ENCODE measurements at places on chromosomes 7 and 10.
A peak's percentile ranks its signal among the peaks of the same experiment; 100 is the strongest.

DNA sequence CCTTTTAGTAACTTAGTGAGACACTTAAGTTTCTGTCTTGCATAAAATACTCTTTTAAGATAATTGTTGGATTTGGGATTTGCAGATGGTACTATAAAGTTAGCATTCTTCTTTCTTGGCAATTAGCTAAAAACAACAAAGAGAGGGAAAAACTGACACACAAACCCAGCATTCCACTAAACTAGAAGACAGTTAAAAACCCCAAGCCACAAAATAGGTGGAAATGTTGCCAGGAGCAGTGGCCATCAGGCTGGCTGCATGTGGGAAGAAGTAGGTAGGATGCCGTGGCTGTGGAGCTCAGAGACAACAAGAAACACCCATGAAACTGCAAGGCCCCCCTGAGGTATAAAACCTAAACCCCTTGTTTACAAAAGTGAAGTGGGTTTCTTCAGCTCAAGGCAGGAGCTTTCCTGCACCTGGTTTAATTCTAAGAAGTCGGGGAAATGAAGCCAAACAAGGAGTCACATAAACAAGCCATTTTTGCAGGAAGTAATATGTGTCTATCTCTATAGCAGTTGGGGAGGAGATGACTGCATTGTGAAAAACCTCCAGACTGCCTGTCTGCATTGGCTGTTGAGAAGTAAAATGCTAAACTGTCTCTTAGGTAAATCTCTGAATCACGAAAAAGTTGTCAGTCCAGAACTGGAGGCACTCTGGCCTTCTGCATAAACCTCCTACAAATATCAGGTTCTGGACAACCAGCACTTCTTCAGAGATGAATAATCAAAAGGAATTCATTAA lies 9.5 kb downstream of the RAB18 start:
- DNase-seq, result peak; percentile 65

- DNase-seq, result no peak
Observed at GRCh38 chr7:22443370-22444180, 56.4 kb downstream of the STEAP1B start.

DNA sequence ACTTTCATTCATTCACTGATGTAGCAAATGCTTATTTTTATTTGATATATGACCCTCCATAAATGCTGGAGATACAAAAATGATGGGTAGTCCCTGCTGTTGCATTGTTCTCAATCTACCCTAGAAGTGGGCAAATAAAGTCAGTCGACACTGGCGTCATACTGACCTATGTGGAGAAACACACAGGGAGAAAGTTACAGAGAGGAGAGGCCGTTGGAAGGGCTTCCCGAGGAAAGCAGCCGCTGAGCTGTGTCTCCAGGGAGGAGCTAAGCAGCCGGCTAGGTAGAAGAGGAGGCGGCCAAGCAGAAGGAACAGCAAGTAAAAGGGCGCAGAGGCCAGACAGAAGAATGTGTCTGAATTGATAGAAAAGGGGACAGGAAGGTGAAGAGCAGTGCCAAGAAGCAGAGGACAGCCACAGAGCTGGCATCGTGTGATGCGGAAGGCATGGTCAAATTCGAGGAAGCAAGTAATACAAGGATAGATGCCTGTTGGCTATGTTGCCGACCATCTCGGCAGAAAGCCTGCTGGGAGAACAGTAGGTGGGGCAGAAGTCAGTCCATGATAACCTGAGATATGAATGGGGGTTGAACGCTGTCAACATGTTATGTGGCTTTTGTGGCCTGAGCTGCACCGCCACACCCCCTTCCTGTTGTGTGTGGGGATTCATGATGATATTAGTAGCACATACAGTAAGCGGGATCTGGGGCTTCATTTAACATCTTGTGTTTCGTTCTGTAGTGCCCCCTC lies 25.9 kb downstream of the ST8SIA6 start:
- no peak for DNase-seq

DNA sequence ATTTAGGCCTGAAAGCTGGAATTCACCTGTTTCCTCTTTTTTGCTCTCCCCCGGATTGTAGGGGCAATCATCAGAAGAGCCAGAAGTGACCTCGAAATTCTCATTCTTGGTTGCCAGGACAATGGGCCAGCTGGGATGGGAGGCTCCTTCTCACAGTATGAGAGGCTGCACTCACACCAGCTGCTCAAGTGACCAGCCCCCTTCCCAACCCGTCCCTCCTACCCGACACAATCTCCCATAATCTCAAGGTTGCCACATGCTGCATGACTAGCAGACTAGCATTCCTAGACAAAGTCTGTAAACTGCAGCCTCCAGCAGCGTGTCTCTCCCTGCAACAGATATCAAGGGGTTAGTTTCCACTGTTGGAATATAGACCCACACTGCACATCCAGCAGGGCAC lies 110.3 kb downstream of the C1GALT1 start:
- no peak for DNase-seq

DNA sequence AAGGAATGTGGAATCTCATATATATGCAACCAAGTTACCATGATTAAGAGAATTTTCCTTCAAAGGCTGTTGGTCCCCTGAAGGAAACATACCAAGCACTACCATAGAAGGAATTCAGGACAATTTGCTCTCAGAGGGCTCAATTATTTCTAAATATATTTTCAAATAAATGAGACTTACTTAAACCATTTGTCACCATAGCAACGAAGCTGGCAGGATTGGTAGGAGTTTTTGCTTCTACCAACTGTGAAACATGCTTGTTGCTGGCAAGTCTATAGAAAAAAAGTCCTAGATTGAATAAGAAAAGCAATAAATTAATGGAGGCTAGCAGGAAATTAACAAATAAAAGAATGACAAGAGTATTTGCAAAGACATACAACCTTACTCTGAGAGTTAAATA lies 156.9 kb upstream of the NPSR1 start:
- no peak for DNase-seq

DNA sequence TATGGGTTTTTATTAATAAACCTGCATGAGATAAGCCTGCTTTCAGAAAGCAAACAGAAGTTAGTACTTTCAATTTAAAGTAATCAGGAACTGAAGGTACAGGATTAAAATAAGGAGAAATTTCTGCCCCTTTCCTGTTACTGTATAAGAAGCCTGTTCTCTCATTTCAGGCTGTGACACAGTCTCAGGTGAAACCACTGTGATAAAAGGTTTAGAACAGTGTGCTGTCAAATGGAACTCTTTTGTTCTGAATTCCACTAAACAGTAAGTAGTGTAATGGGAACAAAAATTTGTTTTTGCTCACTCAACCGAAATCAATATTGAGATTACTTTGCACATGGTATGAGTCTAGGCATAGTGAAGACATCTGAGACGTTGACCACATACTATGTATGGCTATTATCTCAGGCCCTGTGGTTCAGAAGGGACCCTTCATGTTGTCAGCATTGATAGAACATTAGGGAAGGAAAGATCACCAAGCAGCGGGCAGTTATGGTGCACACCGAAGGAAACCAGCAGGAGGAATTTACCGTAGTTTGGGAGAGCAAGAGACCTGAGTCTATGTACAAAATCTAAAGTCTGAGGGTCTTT lies 14.9 kb downstream of the HEPACAM2 start:
- DNase-seq, result no peak

DNA sequence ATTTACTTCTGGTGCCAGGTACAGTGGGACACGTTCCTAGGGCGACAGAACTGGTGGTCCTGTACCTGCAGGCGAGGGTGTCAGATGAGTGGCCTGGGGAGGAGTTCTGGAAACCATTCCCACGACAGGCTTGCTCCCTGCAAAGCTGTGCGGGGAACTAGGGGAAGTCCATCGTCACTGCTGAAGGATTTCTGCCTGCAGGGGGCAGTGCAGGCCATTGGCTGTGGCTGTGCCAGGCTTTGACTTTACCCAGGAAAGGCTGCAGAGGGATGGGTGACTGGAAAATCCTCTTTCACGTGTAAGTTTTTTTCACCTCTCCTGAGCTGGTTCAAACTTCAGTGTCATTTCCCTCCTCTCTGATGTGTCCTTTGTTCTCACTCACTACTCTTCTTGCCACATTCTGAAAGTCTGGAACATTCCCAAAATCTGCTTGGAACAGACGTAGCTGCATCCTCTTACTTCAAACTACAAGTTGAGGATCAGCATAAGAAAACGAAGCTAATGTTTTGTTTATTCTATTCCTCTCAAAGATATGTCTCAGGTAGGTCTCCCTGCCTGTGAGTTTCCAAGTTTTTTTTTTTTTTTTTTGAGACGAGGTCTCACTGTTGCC lies 126.5 kb downstream of the SH2D4B start:
- DNase-seq, result peak; percentile 65

DNA sequence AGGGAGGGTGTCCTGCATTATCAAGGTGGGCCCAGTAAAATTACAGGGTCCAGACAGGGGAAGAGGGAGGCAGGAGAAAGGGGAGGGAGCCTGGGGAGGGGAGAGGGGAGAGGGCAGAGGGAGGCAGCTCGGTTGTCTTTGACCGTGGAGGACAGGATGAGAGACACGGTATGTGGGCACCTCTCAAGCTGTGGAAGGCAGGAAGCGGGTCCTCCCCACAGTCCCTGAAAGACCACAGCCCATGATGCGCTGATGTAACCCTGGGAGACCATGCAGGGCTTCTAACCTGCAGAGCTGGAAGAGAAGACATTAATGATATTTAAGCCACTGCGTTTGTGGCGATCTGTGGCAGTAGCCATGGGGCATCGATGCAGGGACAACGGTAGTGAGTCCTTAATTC lies 27.2 kb upstream of the MNX1 start:
- no peak for DNase-seq

DNA sequence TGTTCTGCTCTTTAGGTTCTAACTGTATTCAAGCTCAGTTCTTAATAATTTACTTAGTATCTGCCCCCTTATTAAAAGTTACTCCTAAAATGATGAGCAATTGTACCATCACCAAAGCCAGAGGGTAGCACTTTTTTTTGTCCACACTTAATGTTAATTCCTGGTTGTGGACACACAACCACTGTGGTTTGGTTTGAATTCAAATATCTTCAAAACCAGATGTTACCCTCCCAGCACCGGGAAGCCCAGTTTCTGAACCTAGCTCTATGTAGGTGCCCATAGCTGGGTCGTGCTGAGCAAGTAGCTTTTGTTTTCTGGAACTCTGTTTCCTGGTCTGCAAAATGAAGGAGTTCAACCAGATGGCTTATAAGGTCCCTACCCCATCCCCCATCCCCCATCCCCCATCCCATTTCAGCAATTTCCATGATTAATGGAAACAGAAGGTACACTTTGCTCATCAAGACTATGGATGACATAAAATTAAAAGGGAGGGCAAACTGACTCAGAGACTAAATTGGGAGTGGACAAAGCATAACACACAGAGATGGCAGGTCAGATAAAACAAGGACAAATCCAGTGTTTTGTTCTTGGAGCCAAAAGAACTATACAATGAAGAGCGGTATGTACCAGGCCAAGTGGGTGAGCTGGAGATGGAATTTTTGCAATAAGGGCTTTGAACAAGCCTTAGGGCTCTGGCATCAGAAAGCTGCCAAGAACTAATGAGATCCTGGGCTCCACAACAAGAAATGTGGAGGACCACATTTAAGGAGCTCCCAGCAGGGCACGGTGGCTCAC lies 56.7 kb downstream of the DLG5 start:
- peak; percentile 44 for DNase-seq

GRCh38 chr10:50417886-50418830 lies 166.8 kb upstream of the ASAH2 start:
- peak; percentile 87 for DNase-seq

- no peak for DNase-seq
Observed at GRCh38 chr7:90621747-90622140, 25.6 kb downstream of the CDK14 start.

DNA sequence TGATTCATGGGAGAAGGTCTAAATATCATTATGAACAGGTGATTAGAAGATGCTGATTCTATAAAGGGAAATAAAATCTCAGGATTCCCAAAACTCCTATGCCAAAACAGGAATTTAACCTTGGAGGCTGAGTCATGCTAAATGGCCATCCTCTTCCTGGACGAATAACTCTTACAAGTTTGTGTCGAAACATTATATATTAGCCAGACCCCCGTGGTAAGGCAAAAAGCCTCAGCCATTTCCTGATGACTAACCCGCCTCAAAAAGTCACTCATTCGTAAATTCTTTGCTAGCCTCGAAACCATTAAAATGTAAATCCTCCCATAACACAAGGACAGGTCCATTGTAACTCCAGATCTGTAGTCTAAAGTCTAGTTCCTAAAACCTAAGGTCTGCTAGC lies 32.0 kb downstream of the CUL2 start:
- DNase-seq, result peak; percentile 96

DNA sequence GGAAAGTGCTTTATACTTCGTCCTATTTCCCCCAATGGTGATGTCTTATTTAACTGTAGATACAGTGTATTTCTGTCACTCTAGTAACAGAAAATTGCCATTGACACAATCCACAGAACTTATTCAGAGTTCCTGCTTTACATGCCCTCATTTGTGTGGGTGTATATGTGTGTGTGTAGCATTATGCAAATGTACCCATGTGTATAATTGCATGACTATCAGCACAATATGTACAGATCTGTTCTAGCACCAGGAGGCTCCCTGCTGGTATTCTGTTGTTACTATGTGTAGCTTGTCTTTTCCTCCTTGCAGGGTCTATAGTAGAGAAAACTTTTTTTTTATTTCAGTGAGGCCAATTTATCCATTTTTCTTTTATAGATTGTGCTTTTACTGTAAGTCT lies 16.5 kb downstream of the CYP3A43 start:
- DNase-seq, result no peak

- no peak for DNase-seq
Observed at GRCh38 chr10:96656839-96657238, 63.5 kb downstream of the PIK3AP1 start.

- no peak for DNase-seq
Observed at GRCh38 chr7:128458956-128459355, 3.3 kb downstream of the HILPDA start.

GRCh38 chr10:24542314-24543270 lies 181.1 kb downstream of the ARHGAP21 start:
- no peak for DNase-seq

- no peak for DNase-seq
Observed at GRCh38 chr10:6507311-6507710, 72.8 kb downstream of the PRKCQ start.

DNA sequence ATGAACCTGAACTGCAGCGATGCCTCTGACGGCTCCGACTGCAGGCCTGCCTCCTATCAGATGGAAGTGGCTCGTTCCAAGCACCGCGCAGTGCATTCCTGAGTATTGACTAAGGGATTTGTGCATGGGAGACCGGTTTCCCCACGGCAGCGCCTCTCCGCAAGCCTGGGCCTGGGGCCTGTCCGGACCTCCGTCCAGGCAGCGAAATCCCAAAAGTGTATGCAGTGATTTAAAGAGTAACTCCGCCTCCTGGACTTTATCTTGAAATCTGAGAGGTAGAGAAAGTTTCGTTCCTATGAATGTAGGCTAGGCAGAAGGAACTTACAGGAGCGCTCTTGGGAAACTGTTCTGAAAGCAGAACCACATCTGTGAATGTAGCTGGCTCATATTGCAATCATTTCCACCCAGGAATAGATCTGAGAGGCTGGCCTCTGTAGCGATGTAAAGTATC lies 106.2 kb upstream of the CELF2 start:
- DNase-seq, result peak; percentile 96

DNA sequence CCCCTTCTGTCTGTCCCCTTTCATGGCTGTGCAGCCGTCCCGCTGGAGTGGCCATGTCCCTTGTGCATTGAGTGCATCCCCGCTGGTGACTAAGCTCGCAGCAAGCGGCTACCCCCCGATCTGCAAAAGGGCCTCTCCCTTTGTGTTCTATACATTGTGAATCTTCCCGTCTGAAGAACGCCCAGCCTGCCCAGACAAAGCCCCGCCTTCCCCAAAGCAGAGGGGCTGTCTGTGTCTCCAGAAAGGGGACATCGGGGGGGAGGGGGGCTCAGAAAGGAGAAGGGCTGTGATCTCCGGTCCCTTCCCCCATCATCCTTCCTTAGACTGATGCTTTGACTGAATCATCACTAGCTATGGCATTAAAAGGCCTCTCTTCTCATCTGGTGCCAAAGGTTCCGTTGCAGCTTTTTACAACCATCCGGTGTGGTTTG lies 11.9 kb downstream of the NPTX2 start:
- DNase-seq, result peak; percentile 30

Measured in fibroblast of skin of abdomen (primary cell).